ENCODE measurements at places on chromosomes 16 and 17. TPM values are rescaled to one million over a fixed set of nuclear protein-coding genes. Genes with fewer than 3 reads are reported as not detected.

The CD300C gene
- 0.27 TPM for total RNA-seq

- peak; percentile 9 for DNase-seq
Observed at GRCh38 chr17:36808180-36808661, 129.1 kb upstream of the LHX1 start.

The COQ7 gene
- 11.3 TPM for total RNA-seq

- peak; percentile 61 for DNase-seq
Observed at GRCh38 chr17:7589204-7589868, 558 bp downstream of the SOX15 start.

DNA sequence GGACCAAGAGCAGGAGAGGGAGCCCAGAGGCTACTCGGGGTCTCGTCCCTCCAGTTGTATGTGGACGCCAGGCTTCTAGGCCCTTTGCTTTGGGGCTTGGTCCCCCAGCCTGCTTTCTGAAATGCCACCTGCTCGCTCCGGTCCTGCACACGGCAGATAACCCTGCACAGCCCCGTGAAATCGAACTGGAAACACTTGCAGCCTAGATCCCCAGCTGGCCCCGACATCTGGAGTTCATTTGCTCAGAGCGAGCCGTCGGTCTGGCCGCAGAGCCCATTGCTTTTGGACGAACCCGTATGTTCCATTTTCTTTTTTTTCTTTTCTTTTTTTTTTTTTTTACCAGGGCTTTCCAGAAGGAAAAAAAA, 22.9 kb downstream of the C1QTNF1 start:
- DNase-seq, result no peak

DNA sequence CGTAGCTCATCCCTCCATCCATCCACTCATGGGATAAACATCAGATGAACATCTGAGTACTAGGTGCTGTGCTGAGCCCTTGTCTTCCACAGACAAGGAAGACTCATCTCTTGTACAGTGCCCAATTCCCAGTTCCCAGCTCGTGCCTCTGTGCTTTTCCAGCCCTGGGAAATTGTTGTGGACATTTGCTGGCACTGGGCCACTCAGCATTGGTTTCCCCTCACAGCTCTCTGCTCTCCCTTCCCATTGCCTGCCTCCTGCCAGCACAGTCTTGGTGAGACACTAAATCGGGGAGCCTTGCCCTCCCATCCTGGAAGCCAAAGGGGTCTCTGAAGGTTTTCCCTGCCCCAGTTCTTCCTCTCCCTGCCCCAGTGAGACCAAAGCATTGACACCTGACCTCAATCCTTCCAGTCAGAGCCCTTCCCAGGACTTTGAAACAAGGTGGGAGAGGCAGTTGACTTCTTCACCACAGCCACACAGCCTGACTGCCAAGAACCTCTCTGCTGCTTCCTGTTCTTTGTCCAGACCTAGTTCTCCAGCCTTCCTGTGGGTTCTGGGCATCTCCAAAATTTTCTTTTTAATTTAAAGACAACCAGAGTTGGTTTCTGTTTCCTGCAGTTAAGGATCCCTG, 50.2 kb downstream of the WSB1 start:
- peak; percentile 77 for DNase-seq

The SLC5A11 gene
- total RNA-seq, result not detected

GRCh38 chr16:73840728-73841127, 455.9 kb upstream of the PSMD7 start:
- no peak for DNase-seq

The SRCAP gene
- 48.2 TPM for total RNA-seq

- DNase-seq, result no peak
Observed at GRCh38 chr16:86303787-86304678, 206.3 kb upstream of the FOXF1 start.

The CMTM2 gene
- total RNA-seq, result not detected

DNA sequence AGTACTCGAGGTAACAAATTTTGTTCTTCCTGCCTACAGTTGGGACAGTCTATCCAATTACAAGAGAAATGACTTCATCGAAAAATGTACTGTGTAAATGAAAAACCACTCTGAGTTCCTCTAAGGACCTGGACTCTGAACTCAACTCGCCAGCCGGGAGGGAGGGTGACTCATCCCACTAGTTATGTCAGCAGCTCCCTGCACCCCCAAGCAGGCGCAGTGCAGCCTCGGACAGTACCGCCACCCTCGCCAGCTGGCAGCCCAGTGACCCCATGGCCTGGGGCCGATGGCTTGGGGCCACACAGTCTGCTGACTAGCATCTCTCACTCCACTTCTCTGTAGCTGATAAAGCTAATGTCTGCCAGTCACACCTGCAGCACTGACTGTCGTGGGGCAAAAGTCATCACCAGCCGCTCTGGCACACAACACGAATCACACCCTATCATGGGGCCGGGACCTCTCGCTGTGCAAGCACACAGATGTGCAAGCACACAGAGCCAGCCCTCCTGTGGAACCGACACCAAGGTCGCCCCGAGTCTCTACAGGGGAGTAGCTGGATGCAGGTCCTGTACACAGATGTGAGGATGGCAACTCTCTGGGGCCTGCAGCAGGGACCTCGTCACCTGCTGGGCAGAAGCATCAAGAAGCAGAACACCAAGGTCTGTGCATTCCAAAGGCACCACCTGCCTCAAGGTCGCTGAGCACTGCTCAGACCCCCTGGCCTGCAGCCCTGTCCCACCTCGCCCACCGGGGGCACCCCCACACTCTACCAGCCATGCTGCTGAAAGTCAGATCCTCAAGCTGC, 5.7 kb downstream of the CSNK1D start:
- peak; percentile 95 for DNase-seq

DNA sequence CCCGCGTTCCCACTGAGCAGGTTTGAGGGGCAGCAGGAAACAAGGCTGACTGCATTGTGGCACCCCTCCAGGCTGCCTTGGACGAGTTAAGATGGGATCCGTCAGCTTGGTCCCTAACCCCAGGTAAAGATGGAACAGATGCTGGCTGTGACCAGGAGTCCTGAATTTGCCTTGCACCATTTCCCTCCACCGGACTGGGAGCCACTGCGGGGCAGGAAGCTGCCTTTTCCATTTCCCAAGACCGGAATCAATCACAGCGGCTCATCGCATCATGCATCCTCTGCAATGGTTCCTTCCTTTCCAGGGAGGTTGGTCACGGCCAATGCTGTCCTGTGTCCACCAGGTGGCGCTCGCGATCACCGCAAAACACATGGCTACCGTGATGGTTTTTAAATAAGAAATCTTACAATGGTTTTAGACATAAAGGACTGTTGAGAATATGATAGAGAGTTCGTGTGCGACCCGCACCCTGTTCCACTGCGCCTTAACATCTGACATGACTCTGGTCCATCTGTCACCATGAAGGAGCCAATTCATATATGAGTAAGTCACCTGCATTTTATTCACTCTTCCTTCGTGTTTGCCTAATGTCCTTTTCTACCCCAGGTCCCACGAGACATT, 6.8 kb upstream of the MEAK7 start:
- peak; percentile 53 for DNase-seq

- DNase-seq, result no peak
Observed at GRCh38 chr17:60352569-60352968, 39.4 kb downstream of the USP32 start.

The HSBP1 gene
- 179 TPM for total RNA-seq

The ZNF469 gene
- 17.7 TPM for total RNA-seq

DNA sequence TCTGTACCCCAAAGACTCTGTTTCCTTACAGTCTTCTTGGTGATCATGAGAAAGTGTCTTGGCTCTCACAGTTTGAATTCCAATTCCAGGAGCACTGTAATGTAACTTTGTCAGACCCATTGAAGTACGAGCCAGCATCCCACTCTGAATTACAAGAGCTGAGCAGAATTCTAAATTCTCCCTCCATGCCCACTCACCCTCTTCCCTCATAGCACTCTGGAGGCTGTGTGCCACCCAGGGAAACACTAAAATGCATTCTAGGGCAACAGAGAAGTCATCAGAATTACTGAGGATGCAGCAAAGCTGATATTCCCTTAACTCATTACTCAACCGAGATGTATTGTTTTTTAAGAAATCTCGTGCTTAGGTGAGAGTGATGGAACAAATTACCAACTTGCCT, 154.1 kb downstream of the SHISA9 start:
- DNase-seq, result no peak

The CACNG3 gene
- not detected for total RNA-seq

The KCNH6 gene
- total RNA-seq, result not detected

DNA sequence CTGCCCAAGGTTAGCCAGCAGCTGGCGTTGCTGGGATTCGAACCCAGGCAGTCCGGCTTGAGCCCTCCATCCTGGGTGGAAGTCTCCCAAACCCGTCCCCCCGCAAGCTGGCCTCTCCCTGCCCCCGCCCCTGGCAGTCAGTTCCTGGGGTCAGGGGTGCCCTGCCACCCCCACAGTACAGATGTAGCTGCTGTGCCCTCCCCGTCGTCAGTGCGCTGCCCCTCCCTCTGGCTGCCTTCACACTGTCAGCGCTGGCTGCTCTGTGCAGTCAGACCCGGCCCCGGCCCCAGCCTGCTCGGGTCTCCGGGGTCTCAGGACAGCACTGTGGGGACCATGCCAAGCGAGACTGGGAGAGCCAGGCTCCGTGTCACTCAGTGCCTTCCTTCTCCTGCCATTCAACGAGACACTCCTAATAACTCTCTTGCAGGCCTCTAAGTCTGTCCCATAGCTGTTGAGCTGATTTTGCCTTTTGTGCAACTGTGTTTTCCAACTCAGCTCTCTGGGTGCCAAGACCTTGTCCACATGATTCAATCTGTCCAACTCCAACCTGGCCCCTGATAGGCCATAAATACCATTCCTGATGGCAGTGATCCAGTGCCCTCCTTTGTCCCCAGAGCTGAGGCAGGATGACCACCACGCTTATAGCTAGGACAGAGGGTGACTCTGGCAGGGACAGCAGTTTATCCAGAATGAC, 55.5 kb upstream of the IL34 start:
- DNase-seq, result no peak

GRCh38 chr17:46026166-46027047, 27.4 kb downstream of the STH start:
- DNase-seq, result no peak

The SMPD3 gene
- total RNA-seq, result 0.34 TPM

DNA sequence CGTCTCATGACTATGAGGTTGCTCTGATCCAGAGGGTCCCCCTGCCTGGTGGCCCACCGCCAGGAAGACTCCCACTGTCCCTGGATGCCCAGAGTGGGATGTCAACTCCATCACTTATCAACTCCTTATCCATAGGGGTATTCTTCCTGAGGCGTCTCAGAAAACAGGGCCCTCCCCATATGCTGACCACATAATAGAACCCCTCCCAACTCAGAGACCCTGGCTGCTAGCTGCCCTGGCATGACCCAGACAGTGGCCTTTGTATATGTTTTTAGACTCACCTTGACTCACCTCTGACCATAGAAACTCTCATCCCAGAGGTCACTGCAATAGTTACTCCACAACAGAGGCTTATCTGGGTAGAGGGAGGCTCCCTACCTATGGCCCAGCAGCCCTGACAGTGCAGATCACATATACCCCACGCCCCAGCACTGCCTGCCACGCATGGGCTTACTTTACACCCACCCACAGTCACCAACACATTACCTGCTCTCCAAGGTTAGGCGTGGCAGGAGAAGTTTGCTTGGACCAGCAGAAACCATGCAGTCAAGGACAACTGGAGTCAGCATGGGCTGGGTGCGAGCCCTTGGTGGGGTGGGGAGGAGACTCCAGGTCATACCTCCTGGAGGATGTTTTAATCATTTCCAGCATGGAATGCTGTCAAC, 2.3 kb upstream of the G6PC1 start:
- no peak for DNase-seq

DNA sequence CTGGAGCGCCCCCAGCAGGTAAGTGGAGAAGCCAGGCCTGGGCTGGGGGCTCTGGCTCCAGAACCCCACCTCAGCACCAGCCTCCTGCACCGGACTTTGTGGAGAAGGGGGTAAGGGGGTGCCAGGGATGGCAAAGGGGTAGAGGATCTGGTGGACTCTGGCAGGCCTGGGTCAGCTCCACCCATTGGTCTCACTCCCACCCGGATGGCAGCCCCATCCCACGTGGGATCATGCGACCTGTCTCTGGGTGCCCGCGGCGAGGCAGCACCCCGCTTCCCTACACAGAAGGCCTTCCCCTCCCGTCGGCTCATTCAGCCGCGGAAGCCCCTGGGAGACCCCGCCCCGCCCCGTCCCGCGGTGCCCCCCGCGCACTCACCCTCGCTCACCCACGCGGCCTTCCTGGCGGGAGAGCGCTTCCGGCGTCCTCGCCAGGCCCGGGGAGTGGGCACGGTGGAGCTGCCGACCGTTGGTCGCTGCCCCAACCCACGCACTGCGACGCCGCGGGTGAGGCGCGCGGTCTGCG, 498 bp upstream of the PLEKHG4 start:
- no peak for DNase-seq

The PRSS27 gene
- total RNA-seq, result 3.0 TPM
